ENCODE measurements at places on chromosomes 2 and 18. TPM values are rescaled to one million over a fixed set of nuclear protein-coding genes. Genes with fewer than 3 reads are reported as not detected.

The G6PC2 gene
- polyA plus RNA-seq: not detected

The UGT1A8 gene
- polyA plus RNA-seq: not detected

The EDAR gene
- not detected for polyA plus RNA-seq

The UBE2E3 gene
- polyA plus RNA-seq: 124 TPM

The CD207 gene
- polyA plus RNA-seq: not detected

The SRD5A2 gene
- not detected for polyA plus RNA-seq

The ALK gene
- polyA plus RNA-seq: not detected

The PLGLB1 gene
- 1.6 TPM for polyA plus RNA-seq

The PTPRN gene
- polyA plus RNA-seq: 4.8 TPM

The DNAJC5G gene
- polyA plus RNA-seq: not detected

Measured in GM23338 (cell line).